ENCODE measurements at places on chromosomes 11 and 22. TPM values are rescaled to one million over a fixed set of nuclear protein-coding genes. Genes with fewer than 3 reads are reported as not detected.

Gene OOSP1
- total RNA-seq = not detected

Gene DAGLA
- total RNA-seq = 0.93 TPM

Gene RBMXL2
- not detected for total RNA-seq

Gene TUBGCP6
- total RNA-seq = 43.0 TPM

Gene MPPED2
- 1.1 TPM for total RNA-seq

Gene LGALS1
- 277 TPM for total RNA-seq

Gene OR5D16
- not detected for total RNA-seq

Gene BIK
- 6.9 TPM for total RNA-seq

Gene NLRP10
- 12.9 TPM for total RNA-seq

Gene FAM181B
- 0.18 TPM for total RNA-seq

Gene FDXACB1
- 3.7 TPM for total RNA-seq

Gene RFPL2
- not detected for total RNA-seq

- no peaks in the 10 kb centered on the region for H3K36me3 ChIP-seq
- DNase-seq = no peak
- peaks cover 12% of the 10 kb centered on the region for H3K27me3 ChIP-seq
- no peaks in the 10 kb centered on the region for H3K4me1 ChIP-seq
Measured at GRCh38 chr22:22773979-22774604, 113.5 kb upstream of the IGLL5 start.

- no peaks in the 10 kb centered on the region for H3K36me3 ChIP-seq
- DNase-seq = no peak
- no peak overlapping the region for H3K27ac ChIP-seq
- H3K4me3 ChIP-seq = no peak overlapping the region
- no peaks in the 10 kb centered on the region for H3K27me3 ChIP-seq
Measured at GRCh38 chr11:29005401-29005980, 897.3 kb downstream of the METTL15 start.

DNA sequence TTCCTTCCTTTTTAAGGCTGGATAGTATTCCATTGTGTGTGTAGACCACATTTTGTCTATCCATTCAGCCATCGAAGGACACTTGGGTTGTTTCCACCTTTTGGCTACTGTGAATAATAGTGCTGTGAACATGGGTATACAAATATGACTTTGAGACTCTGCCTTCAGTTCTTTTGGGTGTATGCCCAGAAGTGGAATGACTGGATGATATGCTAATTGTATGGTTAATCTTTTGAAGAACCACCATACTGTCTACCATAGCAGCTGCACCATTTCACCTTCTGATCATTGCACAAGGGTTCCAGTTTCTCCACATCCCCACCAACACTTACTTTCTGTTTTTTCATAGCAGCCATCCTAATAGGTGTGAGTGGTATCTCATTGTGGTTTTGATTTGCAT is 30.3 kb downstream of the SGSM1 start:
- H3K27ac ChIP-seq = no peak overlapping the region
- no peaks in the 10 kb centered on the region for H3K36me3 ChIP-seq
- no peaks in the 10 kb centered on the region for H3K4me1 ChIP-seq
- DNase-seq = no peak

GRCh38 chr11:17934194-17934593 is 78.7 kb downstream of the SERGEF start:
- no peaks in the 10 kb centered on the region for H3K27me3 ChIP-seq
- H3K36me3 ChIP-seq = peaks cover 5% of the 10 kb centered on the region
- H3K4me3 ChIP-seq = no peak overlapping the region
- no peaks in the 10 kb centered on the region for H3K4me1 ChIP-seq
- no peak for DNase-seq

DNA sequence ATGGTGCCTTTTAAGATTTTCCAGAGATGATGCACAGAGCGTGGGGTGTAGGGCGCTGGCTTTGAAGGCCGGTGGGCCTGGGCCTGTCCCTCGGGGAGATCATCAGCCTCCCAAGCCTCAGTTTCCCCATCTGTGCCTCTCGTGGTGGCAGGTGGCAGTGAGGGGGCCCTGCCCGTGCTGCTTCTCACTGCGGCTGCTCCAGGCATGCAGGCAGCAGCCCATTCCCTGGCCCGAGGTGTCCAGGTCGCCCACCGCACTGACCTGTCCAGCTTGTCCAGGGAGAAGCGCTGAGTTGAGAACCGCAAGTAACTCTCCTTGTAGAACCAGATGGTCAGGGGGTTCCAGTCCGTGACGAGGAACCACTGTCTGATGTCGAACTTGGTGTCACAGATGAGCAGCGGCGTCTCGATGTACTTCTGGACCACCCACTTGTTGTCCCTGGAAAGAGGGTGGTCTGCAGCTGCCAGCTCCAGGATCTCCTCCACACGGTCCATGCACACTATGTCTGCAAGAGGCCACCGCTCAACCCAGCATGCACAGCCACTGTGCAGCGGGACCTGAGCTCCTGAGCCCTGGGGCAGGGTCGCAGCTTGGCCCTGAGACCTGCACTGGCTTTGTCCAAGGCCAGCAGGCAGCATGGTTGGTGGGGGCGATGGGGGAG is 20.5 kb upstream of the IL17REL start:
- H3K4me1 ChIP-seq = peaks cover 10% of the 10 kb centered on the region
- H3K4me3 ChIP-seq = no peak overlapping the region
- H3K27ac ChIP-seq = no peak overlapping the region
- H3K27me3 ChIP-seq = peaks cover 50% of the 10 kb centered on the region
- peak; percentile 74 for DNase-seq

DNA sequence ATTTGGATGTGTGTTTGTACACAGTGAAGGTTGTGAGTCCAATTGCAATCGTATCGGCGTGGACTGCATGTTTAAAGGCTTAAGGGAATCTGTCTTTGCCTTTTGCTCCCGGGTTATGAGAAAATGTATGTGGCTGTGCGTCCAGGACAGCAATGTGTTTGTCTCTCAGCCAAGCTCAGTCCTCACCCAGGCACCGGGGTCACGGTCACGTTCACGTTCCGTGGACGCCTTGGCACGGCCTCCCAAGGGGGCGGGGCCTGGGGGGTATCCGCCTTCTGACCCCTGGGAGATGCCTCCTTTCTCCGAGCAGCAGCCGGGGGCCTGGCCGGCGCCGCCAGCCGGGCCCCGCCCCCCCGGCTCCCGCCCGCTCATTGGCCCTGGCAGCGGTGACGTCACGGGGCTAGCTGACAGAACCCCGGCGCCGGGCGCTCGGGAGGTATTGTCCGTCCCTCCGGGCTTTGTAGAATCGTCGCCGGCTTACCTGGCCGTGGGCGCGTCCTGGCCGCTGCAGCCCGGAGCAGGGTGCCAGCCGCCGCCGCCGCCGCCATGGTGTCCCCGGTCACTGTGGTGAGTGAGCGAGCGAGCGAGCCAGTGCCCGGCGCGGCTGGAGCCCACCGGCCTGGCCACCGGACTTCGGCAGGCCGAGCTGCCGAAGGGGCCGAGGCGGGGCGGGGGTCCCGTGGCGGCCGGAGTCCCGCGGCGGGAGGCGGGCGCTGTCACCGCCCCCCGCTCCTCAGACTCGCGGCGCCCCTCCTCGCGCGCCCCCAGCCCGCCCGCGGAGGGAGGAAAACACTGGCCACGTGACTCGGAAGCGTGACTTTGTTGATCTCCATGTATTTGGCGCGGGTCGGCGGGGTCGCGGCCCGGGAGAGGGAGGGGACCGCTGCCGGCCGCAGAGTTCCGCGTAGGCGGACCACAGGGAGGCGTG is at the start of gene TMEM86A:
Gene TMEM86A, plus strand, starts transcription at position 439 of the 928 bp plus-strand sequence. Its CDS starts 108 bp downstream, at position 547.
- H3K27me3 ChIP-seq = no peaks in the 10 kb centered on the region
- H3K4me3 ChIP-seq = peak within 1 kb of the TSS; percentile 90
- DNase-seq = peak; percentile 96
- peaks cover 13% of the 10 kb centered on the region for H3K36me3 ChIP-seq
- H3K4me1 ChIP-seq = peaks cover 21% of the 10 kb centered on the region

- no peaks in the 10 kb centered on the region for H3K27me3 ChIP-seq
- no peaks in the 10 kb centered on the region for H3K36me3 ChIP-seq
- H3K4me3 ChIP-seq = no peak overlapping the region
- no peak for DNase-seq
- H3K27ac ChIP-seq = no peak overlapping the region
Measured at GRCh38 chr11:63611395-63611747, 2.9 kb downstream of the PLAAT3 start.

GRCh38 chr11:85941380-85941973 is 86.3 kb downstream of the CCDC83 start:
- H3K36me3 ChIP-seq = no peaks in the 10 kb centered on the region
- no peak overlapping the region for H3K4me3 ChIP-seq
- no peak overlapping the region for H3K27ac ChIP-seq
- H3K27me3 ChIP-seq = no peaks in the 10 kb centered on the region

GRCh38 chr11:1202154-1202775 is 20.6 kb upstream of the MUC5B start:
- H3K27me3 ChIP-seq = peaks cover 85% of the 10 kb centered on the region
- H3K27ac ChIP-seq = no peak overlapping the region
- H3K4me1 ChIP-seq = peaks cover 21% of the 10 kb centered on the region
- DNase-seq = peak; percentile 54
- no peaks in the 10 kb centered on the region for H3K36me3 ChIP-seq

GRCh38 chr11:71309611-71310010 is 57.2 kb upstream of the SHANK2 start:
- no peak overlapping the region for H3K4me3 ChIP-seq
- H3K4me1 ChIP-seq = no peaks in the 10 kb centered on the region
- no peaks in the 10 kb centered on the region for H3K36me3 ChIP-seq
- peaks cover 3% of the 10 kb centered on the region for H3K27me3 ChIP-seq

- no peak for DNase-seq
- H3K4me1 ChIP-seq = no peaks in the 10 kb centered on the region
- H3K27me3 ChIP-seq = peaks cover 6% of the 10 kb centered on the region
- H3K4me3 ChIP-seq = no peak overlapping the region
- H3K27ac ChIP-seq = no peak overlapping the region
- no peaks in the 10 kb centered on the region for H3K36me3 ChIP-seq
Measured at GRCh38 chr11:63242089-63242781, 1.2 kb downstream of the SLC22A25 start.

- no peaks in the 10 kb centered on the region for H3K27me3 ChIP-seq
- peaks cover 25% of the 10 kb centered on the region for H3K4me1 ChIP-seq
- H3K36me3 ChIP-seq = peaks cover 21% of the 10 kb centered on the region
- H3K27ac ChIP-seq = no peak overlapping the region
Measured at GRCh38 chr11:78564490-78565467, 9.9 kb downstream of the NARS2 start.

DNA sequence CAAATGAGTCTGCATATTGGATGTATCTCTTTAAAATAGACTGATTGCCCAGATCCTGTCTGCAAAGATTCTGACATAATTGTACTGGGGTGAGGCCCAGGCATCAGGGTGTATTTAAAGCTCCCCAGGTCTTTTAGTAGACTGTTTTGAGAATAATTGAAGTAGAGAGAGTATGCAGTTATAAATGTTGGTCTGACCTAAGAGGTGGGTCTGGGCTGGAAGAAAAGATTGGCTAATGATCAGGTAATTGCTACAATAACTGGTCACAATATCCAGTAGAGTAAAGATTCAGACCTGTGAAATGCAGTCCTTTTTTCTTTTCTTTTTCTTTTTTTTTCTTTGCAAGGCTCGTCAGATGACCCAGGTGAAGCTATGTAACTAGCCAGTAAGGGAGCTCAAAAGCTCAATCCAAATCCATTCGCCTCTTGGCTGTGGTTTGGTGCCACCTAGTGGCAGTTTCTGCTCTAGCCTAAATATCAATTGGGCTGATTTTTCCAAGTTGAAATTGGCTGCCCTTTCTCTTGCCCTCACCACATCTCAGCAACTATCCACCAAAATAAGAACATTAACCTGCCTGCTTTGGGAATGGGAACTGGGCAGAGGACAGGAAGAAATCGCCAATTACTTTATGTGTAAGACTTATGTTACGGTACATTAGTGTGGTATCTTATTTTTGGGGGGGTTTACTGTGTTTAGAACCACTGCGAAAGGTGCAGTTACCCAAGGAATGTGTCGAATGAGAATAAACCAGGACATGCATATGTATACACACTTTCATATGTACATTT is 45.9 kb downstream of the ZNF143 start:
- H3K36me3 ChIP-seq = peaks cover 27% of the 10 kb centered on the region
- no peak overlapping the region for H3K27ac ChIP-seq
- DNase-seq = no peak
- peaks cover 3% of the 10 kb centered on the region for H3K4me1 ChIP-seq
- H3K4me3 ChIP-seq = no peak overlapping the region
- H3K27me3 ChIP-seq = no peaks in the 10 kb centered on the region

GRCh38 chr22:50309601-50309991 is 2.1 kb upstream of the PLXNB2 start:
- no peaks in the 10 kb centered on the region for H3K27me3 ChIP-seq
- H3K36me3 ChIP-seq = no peaks in the 10 kb centered on the region
- no peak for DNase-seq
- peaks cover 44% of the 10 kb centered on the region for H3K4me1 ChIP-seq

- H3K27ac ChIP-seq = peak within 1 kb of the TSS; percentile 98
- peak; percentile 89 for DNase-seq
- peaks cover 26% of the 10 kb centered on the region for H3K4me1 ChIP-seq
- peak within 1 kb of the TSS; percentile 70 for H3K4me3 ChIP-seq
Measured at GRCh38 chr11:13277768-13278608, at the start of gene BMAL1. BMAL1 (plus strand) TSS chr11:13277790; CDS start chr11:13354309, 76,519 bp downstream.

DNA sequence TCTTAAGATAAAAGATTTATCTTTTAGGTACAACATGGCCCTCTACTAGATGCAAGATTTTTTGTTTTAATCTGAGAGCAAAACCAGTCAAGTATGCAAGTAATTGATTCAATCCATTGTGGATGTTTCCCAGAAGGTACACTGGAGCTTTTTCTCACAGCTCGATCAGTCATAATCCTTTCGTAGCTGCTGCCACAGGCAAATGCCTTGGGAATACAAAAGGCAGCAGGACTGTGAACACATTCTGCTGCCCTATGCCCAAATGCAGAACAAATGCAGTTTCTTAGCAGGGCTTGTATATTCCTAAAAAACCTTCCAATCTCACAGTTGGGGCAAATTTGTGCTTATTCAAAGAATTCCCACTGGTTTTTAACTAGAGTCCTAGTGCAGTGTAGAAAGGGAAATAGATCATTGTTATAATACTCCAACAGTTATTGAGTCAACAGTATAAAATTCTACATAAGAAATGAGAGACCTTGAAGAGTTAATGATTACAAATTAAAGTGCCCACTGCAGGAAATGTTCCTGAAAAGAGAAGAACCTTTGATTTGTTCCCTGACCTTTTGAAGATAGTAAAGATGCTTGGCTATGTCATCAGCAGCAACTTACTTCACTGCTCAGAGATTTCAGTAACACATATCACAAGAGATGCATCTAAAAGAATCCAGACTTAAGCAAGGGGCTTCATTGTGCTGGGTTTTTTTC is 14.1 kb downstream of the LPXN start:
- peaks cover 9% of the 10 kb centered on the region for H3K36me3 ChIP-seq
- no peaks in the 10 kb centered on the region for H3K4me1 ChIP-seq
- no peaks in the 10 kb centered on the region for H3K27me3 ChIP-seq
- H3K27ac ChIP-seq = no peak overlapping the region
- no peak overlapping the region for H3K4me3 ChIP-seq

- H3K4me3 ChIP-seq = no peak overlapping the region
- H3K4me1 ChIP-seq = no peaks in the 10 kb centered on the region
- H3K36me3 ChIP-seq = no peaks in the 10 kb centered on the region
Measured at GRCh38 chr11:113593698-113594308, 112.3 kb downstream of the TMPRSS5 start.

GRCh38 chr11:96760306-96760705 is 370.5 kb downstream of the JRKL start:
- no peaks in the 10 kb centered on the region for H3K4me1 ChIP-seq
- H3K27me3 ChIP-seq = no peaks in the 10 kb centered on the region
- no peak overlapping the region for H3K27ac ChIP-seq
- no peak for DNase-seq
- H3K4me3 ChIP-seq = no peak overlapping the region
- no peaks in the 10 kb centered on the region for H3K36me3 ChIP-seq
